GM04504 (cell line): ENCODE measurements at places on chromosomes 5 and 9.
A peak's percentile ranks its signal among the peaks of the same experiment; 100 is the strongest.

GRCh38 chr5:37889612-37890317, 49.9 kb upstream of the GDNF start:
- DNase-seq: peak; percentile 74

- no peak for DNase-seq
These were observed 5.1 kb downstream of the GLDC start for GRCh38 chr9:6640268-6641051.

- no peak for DNase-seq
These were observed 58.6 kb upstream of the FNIP1 start for GRCh38 chr5:131855452-131855851.

DNA sequence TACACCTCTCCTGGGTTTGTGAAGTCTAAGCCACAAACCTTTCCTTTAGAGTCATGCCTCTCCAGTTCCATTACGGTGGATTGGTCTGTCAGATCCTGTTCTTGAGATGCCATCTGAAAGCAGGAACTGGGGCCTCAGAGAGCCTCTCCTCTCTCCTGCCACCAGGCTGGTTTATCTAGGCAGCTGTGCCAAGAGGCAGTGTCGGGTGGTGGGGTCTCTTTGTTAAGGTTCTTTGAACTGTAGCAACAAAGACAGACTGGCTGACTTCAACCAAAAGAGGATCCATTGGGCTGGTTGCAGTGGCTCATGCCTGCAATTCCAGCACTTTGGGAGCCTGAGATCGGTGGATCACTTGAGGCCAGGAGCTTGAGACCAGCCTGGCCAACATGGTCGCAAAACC, 66.0 kb upstream of the ANGPTL2 start:
- no peak for DNase-seq

DNA sequence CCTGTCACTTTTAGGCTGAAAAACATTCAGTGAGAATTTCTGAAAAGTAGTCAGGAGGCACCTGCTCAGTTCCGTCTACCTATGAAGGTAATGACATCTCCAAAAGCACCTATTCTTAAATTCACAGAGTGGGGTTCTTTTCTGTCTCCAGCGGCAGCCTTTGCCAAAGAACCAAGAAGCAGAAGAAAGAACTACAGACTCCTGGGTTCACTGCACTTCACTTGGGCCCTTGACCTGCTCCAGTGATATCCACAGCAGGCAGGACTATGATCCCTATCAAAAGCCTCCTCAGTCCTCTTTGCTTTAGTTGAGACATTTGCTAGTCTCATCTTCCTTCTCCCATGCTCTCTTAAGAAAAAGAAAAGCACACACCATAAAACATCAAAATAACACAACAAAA, 19.7 kb upstream of the PLPP6 start:
- no peak for DNase-seq

DNA sequence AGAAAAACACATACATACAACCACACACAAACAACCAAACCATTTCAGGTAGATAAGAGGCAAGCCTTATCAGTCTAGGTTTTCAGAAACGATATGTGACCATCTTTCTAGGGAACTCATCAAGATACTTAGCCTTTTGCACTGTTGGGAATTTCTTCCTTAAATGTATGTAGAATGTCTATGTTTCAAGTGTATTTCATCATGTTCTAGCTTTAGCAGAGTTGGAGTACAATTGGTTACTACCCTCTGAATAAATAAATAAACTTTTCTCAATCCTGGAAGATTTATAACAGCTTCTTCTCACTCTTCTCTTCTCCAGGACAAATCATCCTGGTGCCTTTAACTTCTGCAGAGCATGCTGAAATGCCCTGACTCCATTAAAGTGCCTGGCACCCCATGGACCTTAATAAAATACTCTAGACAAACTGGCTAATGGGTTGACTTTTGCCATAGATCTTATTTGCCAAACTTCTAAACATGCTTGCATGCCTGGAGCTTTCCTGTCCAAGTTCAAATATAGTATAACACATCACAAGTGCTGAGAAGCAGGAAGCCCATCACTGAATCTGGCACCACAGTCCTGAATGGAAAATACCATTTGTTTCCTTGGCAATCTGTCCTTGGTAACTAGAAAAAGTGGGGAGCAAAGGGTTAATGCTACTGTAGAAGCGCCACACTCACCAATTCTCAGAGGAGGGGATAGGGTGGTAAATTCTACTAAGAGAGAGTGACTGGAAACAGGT, 33.1 kb upstream of the ZNF462 start:
- DNase-seq: no peak

DNA sequence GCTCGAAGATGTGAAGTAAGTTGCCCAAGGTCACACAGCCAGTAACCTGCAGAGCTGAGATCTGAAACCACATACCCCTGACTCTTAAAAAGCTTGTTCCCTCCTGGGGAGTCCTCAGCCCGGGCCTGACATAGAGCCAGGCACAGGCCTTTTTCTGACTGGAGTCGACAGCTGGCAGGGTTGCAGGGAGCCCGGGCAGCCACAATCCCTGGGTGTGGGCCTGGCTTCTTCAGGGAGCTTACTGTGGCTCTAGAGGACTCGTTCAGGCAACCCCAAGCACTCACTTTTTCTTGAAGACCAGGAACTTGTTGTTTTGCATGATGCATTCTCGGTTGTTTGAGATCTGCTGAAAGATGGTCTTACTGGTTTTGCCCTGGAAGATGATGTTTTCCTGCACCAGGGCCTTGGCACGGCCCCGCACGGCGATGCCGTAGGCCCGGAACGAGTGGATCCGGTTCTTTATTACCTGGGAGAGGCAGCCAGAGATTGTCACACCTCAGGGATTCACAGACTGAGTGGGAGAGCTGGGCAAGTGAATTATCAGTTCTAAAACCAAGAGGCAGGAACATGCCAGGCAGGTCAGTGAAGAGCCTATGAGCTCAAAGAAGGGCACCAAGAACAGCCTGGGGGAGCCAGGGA, 30.0 kb downstream of the POLR1E start:
- no peak for DNase-seq

DNA sequence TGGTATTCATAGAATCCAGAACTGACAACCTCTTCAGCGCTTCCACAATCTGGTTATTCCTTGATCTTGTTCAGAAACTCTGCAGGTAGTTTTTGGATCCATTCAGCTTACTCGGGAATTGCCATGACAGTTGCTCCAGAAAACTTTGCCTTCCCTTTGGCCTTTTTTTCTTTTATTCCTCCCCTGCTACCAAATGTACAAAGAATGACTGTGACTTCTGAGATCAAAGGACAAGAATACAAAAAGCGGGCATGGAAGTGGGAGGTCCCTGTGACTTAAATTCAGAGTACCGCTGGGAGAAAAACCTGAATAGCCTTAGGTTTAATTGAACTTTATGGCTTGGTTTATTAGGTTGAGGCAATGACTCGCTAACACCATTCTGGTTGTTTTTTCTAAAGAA, 59.5 kb downstream of the ADGRV1 start:
- DNase-seq: no peak

DNA sequence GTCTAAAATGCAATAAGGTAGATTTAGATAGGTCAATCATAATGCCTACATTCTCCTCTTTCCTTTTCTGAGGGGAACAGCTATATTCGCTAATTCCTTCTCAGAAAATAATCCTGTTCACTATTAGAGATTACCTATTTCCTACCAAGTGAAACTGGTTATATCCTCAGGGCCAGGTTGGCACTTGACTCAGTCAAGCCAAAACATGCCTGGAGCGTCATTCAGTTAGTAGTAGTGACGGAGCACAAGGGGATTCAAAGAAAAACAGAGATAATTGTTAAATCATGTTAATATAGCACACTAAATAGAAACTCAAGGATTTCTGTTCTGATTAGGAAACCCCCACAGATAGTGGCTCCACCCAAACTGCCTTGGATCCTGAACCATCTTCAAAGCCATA, 515.4 kb upstream of the PTPRD start:
- no peak for DNase-seq

GRCh38 chr9:95088421-95089161, 228.9 kb downstream of the FANCC start:
- DNase-seq: no peak

DNA sequence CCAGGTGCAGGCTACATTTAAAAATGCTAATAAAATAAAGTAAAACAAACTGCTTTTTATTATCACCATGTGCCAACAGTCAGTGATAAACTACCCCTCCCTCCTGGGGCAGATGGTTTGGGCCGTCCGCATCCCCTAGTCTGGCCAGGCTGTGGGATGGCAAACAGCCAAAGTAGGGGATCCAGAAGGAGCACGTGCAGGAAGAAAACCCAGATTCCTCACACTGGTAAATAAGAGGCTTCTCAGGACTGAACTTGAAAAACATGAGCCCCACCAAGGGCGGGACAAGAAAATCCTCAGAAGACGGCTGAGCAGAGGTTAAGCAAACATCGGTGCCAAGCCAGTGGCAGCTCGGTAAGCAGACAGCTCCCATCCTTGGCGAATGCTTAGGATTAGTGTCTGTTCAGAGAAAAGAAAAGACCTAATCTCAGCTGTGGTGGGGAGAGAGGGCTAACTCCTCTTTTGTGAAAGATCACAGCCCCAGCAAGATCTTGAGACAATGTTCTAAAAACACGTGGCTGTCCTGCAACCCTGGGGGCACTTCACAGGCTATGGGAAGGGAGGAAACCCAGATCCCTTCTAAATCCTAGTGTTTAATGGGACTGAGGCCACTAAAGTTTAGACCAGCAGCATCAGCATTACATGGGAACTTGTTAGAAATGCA, 46.5 kb upstream of the GDNF start:
- no peak for DNase-seq

- DNase-seq: no peak
These were observed 542.3 kb downstream of the PDE4D start for GRCh38 chr5:59351076-59351794.

- DNase-seq: no peak
These were observed 66.9 kb downstream of the SKIC3 start for GRCh38 chr5:95487880-95488279.

DNA sequence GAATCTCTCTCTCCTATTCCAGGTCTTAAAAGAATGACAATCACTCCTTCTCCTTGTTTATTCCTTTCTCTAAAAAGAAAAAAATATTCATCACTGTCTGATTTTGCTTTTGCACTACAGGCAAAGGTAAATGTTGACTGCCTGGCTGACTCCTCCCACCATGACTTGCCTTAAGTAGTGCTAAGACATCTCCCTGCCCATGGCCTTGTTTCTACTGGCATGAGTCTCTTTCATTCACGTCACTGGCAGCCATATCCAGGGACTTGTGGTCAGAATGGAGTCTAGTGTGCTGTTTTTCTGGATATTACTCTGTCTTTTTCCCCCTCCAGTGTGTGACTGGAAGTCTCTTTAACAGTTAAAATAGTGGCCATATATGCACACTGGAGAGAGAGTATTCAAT, 522.9 kb upstream of the DAB2 start:
- no peak for DNase-seq

GRCh38 chr9:117763314-117763713, 59.1 kb downstream of the TLR4 start:
- peak; percentile 45 for DNase-seq

DNA sequence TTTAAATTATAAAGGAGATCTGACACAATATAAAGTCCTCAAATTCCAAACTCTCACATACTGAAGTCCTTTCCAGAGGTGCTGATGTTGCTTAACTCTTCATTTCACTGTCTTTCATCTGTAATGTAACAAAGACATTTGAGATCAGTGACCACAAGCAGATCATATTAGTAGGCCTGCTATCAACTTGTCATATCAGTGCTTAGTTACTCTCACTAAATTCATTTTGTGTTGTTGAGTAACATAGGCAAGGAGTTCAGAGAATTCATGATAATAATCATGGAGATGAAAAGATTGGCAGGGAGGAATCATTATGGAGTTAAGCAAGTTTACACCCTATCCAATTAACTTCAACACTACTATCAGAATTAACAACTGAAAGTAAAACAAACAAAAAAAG, 571.0 kb upstream of the ARRDC3 start:
- no peak for DNase-seq

DNA sequence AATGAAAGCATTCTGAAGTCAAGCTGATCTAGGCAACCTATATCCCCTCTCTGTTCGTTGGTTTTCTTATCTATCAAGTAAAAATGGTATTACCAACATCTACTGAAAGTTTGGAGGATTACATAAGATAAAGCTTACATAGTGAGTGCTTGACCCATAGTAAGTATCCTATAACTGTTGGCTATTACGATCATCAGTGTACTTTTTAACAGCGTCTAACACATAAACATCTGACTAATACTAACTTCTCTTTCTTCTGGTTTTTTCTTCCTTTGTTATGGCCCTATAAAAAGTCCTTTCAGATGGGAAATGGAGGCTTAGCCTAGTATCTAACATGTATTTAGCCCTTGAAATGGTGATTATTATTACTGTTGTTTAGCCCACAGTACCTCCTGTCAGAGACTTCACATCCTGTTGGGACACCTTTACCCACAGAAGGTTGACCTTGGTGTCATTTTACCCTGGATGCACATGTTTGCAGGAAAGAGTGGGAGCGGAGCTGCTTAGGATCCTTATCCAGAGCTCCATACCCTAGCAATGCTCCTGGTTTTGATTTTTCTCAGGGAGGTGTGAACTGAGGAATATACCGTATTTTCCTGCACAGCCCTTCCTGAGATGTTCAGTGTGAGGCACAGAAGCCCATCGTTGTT, 6.0 kb downstream of the INSYN2B start:
- DNase-seq: no peak

DNA sequence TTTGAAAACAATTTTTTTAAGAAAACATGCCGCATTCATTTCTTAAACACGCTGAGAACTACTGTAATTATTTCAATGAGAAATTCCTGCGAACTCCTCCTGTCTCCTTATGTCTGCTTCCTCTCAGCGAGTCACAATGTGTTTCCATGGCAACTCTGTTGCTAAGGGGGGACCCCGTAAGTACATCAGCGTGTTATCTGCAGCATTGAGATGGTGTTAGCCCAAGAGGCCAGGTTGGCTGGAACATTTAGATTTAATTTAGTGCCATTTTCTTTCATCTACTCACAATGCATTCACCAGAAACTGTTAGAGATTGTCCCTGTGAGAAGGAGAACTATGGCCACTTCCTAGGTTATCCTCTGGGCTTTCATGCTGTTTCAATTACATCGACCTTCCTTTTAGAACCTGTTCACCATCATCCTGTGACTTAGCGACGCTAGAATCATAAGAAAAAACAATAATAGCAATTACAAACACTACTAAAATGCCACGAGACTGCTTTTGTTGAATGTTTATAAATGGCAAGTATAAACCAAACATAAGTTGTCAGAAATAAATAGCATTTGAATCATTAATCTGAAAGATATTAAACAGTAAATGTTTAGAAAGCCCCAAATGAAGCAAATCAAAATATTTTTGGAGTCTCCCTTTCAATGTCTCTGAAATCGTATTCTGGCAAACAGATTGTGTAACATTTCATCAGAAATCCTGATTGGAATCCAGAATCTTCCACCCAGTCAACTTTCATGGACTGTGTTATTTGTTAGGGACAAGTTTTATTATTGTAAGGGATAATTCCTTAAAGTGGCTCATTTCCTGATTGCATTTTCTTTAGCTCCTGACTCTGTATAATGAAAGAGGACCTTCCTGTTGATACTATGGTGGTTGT, 39.7 kb upstream of the SHC3 start:
- no peak for DNase-seq

- DNase-seq: no peak
These were observed 368 bp downstream of the SURF1 start for GRCh38 chr9:133355881-133356357.

DNA sequence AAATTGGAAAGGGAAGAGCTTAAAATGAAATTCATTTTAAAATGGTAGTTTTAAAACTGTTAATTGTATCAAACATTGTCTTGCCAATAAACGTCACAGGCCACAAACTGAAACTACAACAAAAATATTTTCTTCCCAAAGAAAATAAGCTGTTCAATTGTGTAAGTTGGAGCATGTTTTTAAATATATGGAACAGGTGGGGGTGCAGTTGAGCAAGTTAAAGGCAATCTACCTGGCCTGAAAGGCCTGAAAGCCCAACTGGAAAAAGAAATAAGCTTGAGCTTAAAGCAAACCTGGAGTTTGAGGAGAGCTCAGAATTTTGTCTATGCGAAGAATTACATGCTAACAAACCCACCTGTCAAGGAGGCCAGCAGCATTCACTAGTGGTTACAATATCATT, 439.5 kb downstream of the ACTL7B start:
- DNase-seq: no peak
